ENCODE measurements at places on chromosomes 2 and 18.
A peak's percentile ranks its signal among the peaks of the same experiment; 100 is the strongest.

GRCh38 chr2:211093743-211094303, 537.4 kb downstream of the CPS1 start:
- peak; percentile 12 for DNase-seq

- peak; percentile 11 for DNase-seq
These were observed 14.6 kb upstream of the NFATC1 start for GRCh38 chr18:79380816-79381806.

- no peak for DNase-seq
These were observed 93.9 kb downstream of the MGAT5 start for GRCh38 chr2:134347756-134348155.

- DNase-seq = no peak
These were observed 9.2 kb upstream of the CDKL4 start for GRCh38 chr2:39252888-39253518.

DNA sequence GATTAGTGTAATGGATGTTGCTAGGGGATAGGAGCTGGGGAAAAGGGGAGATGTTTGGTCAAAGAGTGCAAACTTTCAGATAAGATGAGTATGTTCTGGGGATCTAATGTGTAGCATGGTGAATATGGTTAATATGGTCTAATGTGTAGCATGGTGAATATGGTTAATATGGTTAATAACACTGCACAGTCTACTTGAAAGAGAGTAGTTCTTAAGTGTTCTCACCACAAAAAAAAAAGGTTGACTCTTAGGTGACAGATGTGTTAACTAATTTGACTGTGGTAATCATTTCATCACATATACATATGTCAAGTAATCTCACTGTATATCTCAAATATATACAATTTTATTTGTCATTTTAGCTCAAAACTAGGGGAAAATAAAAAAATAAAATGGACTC, 121.3 kb upstream of the CD226 start:
- DNase-seq = no peak

- no peak for DNase-seq
These were observed 179.6 kb downstream of the BARD1 start for GRCh38 chr2:214629875-214630274.

DNA sequence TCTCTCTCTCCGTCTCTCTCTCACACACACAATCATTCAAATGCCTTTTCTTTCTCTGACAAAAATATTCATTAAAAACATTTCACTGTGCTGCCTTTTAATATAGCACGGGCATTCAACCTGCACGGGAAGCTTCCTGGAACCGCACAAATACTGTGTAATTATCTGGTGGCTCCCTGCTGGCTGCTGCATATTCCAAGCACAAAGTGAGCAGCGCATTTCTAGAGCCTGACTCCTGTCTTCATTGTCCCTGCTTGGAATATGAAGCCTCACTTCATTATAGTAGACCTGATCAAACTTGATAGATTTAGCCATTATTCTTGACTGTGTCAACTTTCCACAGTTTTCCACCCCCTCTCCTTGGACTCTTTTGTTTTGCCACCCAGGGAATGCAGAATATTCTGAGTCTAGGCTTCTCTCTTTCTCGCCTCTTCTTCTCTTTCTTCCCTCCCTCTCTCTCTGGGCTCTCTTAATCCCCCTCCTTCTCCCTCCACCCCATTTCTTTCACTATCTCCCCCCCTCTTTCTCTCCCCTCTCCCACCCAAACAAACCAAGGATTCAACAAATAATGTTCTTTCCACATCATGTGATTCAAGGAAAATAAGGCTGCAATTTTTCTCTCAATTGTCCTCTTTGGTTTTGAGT, 672.1 kb upstream of the FANCL start:
- DNase-seq = peak; percentile 38

DNA sequence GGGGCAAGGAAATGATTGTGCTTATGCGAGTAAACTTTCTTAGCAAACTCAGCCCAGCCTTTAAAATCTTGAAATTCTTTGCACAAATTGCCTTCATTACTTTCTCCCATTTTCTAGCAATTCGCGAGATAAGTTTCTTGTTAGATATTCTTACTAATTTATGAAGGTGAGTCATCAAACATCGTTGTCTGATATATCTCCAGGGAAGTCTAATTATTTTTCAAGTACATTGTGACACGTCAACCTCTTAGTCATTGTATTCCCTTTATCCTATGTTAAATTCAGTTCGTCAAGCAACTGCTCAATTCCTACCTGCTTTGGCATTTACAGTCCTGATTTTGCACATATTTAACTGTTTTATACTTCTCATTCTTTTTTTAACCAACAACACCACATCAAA, 854.5 kb upstream of the CRIM1 start:
- no peak for DNase-seq

DNA sequence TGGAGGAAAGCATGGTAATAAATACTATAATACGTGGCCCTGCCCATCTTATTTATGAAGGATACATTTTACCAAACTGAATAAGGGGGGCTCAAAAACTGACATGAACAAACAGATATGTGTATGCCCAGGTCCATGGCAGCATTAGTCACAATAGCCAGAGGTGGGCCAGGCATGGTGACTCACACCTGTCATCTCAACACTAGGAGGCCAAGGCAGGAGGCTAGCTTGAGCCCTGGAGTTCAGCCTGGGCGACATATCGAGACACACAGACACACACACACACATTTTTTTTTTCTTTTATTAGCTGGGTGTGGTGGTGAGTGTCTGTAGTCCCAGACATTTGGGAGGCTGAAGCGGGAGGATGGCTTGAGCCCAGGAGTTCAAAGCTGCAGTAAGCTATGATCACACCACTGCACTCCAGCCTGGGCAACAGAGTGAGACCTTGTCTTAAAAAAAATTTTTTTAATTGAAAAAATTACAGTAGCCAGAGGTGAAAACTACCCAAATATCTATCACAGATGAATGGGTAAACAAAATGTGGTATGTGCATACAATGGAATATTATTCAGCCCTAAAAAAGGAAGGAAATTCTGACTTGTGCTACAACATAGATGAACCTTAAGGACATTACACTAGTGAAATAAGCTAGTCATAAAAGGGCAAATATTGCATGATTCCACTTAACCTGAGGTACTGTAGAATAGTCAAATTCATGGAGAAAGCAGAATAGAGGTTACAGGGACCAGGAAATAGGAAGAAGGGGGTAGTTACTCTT, 8.0 kb downstream of the ATP8B1 start:
- DNase-seq = no peak

DNA sequence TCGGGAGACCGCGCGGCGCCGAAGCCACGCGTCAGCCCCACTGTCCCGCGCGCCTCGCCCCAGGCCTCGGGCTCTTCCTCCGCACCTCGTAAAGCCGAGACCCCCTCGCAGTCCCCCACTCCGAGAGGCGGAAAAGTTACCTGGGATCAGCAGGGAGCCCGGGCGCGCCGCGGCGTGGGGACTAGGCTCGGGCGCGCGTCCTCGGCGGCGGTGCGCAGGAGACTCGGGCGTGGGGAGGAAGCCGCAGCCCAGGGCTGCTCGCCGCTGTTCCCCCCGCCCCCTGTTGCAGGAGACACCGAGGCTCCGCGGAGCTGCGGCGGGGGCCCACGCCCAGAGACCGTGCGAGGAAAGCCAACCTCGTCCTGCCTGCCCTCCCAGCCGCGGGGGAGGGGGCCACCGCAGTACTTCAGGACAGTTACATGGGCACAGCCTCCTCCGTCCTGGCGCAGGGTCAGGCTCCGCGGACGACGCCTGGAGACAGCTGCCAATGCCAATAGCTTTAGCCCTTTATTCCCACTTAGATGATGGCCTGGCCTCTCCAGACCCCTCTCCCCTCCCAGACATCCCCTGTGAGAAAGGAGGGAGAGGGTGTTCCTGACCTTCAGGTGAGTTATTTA, at the start of gene EPB41L3:
TSS of gene EPB41L3 (minus strand) at position 225 of the 617 bp plus-strand sequence. CDS start 54,814 bp downstream, outside the sequence.
- DNase-seq = peak; percentile 23

DNA sequence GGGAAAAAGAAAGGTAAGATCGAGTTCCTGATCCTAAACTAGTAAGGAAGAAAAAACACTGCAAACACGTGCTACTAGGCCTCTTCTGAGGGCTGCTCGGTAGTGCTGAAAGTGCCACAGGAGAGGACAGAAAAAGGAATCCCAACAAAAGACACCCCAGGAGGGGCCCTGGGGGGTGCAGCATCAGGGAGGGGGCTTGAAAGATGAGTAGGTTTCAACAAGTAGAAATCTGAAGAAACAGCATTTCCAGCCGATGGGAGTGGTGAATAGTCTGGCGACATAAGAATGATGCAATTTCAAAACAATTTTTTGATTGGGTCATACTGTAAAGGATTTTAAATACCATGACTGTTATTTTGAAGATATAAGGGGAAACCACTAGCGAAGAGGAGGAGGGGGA, 98.6 kb downstream of the NOL10 start:
- DNase-seq = no peak

GRCh38 chr2:207469943-207470729, 59.6 kb upstream of the CREB1 start:
- DNase-seq = no peak

DNA sequence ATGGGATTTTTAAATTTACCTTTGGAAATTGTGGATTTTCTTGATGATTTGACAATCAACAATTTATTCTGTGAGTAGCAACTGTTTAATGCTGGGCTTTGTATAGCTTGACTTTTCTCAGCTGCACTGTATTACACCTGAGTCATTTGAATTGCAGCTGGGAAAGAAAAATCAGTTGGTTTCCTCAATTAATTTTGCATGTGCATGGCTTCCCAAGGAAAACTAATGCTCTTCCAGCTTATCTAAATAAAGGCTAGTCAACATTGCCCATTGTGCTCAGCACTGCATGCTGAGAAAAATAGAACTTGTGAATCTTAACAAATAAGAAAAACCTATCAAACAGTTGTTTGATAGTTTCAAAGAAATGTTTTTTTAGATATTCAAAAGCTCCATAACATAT, 268.3 kb upstream of the CDH20 start:
- DNase-seq = no peak

DNA sequence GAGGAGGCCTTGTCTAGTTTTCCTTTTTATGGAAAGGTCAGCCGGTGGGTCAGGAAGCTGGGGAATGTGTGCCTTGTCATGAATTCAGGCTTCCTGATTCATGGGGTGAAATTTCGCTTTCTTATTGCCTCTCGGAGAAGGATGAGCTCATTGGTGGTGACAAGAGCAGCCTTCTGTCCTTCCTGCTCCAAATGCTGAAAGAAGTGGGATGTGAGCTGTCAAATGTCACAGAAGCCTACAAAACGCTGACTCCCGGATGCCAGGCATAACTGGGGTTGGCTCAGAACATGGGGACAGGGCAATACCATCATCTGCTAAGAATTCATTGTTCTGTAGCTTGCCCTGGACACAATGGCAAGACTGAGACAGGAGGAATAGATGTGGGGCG, 55.8 kb upstream of the FAM136A start:
- no peak for DNase-seq

DNA sequence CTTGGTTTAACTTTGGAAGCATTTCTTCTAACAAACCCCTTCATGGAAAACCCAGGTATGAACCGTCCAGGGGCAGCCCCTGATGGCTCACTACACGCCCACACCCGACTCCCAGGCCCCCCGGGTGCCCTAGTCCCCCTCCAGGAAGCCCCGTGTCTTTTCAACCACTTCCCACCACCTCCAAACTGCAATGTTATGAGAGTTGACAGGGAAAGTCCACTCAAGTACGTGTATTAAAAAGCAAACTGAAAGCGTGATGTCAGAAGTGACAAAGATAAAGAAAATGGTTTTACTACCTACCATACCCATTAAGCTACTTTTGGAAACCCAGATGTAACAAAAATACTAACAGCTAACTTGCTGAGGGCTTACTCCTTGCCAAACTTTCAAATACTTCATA, 51.5 kb downstream of the L3MBTL4 start:
- DNase-seq = no peak

DNA sequence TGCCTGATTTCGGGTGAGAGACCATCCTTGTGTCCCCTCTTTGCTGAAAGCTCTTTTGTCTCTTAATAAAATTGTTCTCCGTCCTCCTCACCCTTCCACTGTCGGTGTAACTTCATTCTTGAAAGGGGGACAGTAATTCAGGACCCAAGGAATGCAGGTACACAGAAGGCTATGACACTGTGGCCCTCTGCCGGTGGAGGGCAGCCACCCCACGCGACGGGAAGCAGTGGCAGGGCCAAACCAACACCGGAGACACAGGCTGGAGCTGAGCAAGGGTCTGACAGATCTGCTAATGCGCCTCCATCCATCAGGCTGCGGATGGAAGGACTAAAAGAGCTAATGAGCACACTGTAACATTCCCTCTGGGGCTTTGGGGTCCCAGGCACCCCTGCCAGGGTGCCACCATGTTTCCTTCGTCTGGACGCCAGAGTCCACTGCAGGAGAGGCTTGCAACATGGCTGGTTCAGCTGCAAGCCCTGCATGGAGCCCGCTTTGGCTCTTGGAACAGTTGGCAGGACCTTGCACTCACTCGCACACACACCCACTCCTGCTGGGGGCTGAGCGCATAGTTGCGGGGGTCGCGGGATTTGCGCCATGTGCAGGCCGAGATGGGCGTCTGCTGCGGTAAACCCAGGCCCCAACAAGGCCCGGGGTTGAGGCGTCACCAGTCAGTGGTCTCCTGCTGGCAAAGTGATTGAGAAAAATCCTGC, 544.1 kb upstream of the CDH7 start:
- no peak for DNase-seq

GRCh38 chr2:39584283-39584965, 81.3 kb upstream of the TMEM178A start:
- no peak for DNase-seq

GRCh38 chr2:102387763-102388546, 32.4 kb downstream of the IL18R1 start:
- no peak for DNase-seq

Data from NCI-H1105 treated with DMSO at 0.1 percent for 48 hours (cell line).